ENCODE measurements at places on chromosomes 4 and X.
A peak's percentile ranks its signal among the peaks of the same experiment; 100 is the strongest.

DNA sequence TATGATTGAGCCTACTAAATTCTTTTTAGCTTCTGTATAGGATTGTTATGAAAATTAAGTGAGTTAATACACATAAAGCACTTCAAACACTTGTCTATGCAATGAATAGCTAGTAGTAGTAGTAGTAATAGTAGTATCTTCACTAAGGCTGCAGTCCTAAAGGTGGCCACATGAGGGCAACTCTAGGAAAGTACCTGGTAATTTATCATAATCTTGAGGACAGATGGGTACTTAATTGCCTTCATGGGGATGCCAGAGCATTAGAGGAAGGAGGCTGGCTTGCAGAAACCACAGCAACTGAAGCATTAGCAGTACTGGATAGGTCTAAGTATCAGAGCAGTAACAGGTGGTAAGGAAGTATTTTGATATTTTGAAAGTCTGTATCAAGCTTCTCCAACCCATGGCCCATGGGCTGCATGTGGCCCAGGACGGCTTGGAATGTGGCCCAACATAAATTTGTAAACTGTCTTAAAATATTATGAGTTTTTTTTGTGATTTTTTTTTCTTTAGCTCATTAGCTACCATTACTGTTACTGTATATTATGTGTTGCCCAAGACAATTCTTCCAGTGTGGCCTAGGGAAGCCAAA is 17.3 kb downstream of the NIPAL1 start:
- DNase-seq: peak; percentile 37

GRCh38 chr4:64718091-64718490 is 308.8 kb upstream of the TECRL start:
- no peak for DNase-seq

- no peak for DNase-seq
Measured at GRCh38 chr4:56628592-56628991, 52.5 kb downstream of the HOPX start.

DNA sequence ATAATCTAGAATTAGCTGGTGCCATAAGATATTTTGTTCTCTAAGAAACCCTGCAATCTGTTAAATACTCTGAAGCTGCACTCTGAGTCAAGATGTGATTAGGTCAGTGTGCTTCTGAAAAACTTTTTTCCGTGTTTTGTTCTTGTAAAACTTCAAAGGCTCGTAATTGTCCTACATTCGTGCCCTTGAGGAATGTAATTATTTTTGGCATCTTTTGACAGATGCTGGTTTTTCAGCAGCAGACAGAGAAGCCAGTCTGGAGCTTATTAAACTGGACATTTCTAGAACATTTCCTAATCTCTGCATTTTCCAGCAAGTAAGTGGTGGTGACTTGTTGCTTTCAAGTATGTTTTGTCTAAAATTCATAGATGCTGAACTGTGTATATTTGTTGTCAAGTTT is 36.8 kb upstream of the TADA2B start:
- no peak for DNase-seq

GRCh38 chrX:26925088-26925487 is 538.1 kb downstream of the PPP4R3C start:
- no peak for DNase-seq

GRCh38 chrX:111375747-111376146 is 36.2 kb downstream of the DCX start:
- no peak for DNase-seq

- DNase-seq: no peak
Measured at GRCh38 chr4:126051689-126052424, 737.1 kb downstream of the FAT4 start.

All from activated naive CD8-positive, alpha-beta T cell treated with anti-CD3 and anti-CD28 coated beads, Interleukin-2, amount 50 U/mL, for 16 hours (primary cell).